ENCODE measurements at places on chromosomes 7 and 10.

DNA sequence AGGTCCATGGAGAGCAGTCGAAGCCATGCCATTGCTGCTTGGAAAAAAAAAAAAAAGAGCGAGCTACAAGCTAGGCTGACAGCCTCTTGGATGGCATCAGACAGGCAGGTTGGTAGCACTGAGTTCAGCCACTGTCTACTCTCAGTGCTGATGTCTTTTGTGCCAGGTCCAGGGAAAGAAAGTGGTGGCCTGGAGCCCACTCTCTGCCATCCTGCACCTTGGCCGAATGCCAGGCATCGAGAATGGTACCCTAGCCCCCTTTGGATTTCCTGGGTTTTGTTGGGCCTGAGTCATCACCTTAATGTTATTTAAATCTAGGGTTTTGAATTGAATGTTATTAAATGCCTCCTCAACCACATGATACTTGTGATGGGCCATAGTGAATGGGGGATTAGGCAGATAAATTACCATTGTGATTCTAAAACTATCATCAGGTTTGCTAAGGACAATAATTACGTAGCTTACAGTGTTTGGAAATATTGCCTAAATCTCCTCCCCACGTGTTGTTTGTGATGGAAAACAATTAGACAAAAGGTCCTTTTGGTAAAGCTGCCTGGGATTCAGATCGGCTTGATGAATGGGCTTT is 195.7 kb upstream of the GPR26 start:
- DNase-seq = no peak

DNA sequence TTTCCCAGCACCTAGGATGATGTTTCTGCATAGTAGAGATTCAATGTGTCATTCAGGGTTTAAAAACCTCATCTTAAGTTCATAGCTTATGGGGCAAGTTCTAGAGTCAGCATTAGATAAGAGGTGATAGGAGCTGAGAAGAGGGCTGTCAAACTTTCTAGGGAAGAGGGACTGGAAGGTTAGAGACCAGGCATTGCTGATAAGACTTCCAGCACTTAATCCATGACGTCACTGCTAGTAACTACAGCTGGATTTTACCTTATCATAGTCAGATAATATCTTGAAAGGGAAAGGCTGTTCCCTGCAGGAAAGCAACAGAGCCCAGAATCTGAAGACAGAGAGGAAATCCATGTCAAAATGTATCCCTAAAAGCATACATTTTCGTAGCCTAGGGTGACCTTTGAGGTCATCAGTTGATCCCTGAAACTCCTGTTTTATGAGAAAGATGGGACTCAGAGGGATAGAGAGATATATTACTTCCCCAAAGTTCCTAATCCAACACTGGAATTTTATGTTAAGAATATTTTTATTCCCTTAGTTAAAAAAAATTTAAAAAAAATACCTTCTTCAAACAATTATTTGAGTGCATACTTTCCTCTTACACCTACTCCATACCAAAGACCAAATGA is 3.3 kb upstream of the CPED1 start:
- no peak for DNase-seq

- DNase-seq = no peak
Observed at GRCh38 chr7:24958399-24958798, 21.6 kb downstream of the OSBPL3 start.

DNA sequence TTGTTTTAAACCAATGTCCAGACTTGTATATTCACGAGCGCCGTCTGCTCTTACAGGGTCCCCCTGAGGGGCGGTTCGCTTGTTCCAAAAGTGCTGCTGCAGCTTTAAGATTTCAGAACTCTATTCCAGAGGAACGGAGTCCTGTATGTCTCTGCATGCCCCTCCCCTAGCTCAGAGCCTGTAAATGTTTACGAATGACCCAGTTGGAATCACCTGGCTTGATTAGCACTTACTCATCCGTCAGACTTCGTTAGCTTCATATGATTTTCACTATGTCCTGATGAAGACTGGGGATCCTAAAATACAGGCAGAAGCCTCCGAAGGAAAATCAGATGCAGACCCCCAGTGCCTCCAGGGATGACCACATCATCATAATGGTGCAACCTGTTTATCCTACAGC is 4.5 kb upstream of the CHST15 start:
- no peak for DNase-seq

- DNase-seq = no peak
Observed at GRCh38 chr7:111388912-111389311, 173.4 kb downstream of the IMMP2L start.

DNA sequence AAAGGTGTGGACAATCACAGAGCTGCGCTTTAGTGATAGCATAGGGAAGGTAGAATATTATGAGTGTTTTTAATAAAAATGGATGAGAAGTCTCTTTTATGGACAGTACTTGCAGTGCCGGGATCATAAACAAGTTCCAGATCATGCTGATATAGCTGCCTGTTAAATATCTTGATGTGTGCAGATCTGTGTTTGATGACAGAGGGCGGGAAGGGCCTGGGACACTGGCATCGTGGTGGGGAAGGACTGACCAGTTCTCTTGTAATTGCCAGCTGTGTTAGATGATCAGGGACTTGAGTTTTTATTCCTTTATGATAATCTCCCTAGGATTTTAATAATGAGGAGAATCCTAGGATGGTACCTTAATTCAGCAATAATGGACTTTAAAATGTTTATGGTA is 14.6 kb downstream of the SND1 start:
- no peak for DNase-seq

DNA sequence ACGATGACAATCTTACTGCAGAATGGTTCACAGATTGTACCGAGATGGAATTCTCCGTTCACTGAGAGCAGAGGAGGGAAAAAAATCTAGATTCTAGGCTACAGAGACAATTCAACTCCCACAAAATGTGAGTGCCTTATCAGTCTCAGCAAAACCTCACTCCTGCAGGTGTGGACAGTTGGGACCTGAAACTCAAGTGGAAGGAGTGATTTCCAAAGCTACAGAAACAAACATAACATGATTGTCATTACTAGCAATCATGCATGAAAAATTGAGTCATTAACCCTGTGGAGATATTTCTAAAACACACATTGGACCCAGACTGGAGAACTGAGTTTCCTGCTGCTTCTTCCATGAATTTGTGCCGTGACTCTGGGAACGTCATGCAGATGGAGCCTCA is 70.3 kb downstream of the CALML3 start:
- no peak for DNase-seq

DNA sequence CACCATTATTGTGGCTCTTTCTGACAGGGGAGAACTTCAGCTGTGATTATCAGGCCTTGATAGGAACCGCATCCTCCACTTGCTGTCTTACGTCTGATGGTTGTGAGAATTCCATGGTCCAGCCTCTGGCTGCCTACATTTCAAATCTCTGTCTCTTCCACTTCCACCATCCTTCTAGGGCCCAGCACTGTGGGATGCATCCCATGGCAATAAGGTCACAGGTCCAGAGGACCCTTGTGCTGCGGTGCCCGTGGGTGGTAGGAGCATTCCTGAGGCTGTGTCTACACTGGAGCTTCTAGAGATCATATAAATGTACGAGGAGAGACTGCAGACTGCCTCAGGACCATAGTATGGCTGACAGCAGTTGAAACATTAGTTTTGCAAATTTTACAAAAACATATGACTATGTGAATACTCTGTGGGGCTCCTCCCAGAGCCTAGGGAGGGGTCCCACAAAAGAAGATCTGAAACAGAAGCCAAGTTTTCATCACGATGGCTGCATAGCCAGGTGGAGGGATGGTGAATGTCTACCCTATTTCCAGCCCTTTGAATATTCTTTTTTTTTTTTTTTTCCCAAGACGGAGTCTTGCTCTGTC is 11.8 kb downstream of the CALML3 start:
- no peak for DNase-seq

- DNase-seq = no peak
Observed at GRCh38 chr10:124728071-124728829, 15.9 kb downstream of the FAM53B start.

- no peak for DNase-seq
Observed at GRCh38 chr7:159118623-159119022, 26.0 kb downstream of the VIPR2 start.

DNA sequence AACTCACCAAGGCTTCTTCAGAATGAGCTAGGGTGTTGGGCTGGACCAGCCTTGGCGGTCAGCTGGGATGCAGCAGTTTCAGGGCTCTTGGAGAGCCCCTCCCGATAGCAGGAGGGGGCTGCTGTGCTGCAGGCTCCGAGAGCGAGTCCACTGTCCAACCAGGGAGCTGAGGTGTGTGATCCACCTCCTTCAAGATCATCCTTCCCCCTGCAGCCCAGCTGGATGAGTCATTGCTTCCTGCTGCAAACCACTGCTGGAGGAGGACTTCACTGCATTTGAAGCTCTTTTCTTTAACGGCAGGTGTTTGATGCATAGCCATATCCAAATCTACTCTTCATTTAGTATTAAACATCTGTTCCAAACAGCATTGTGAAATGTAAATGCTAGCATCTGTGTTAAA is 54.2 kb upstream of the EBF3 start:
- no peak for DNase-seq

GRCh38 chr10:86957471-86958115 is at the start of gene MMRN2:
MMRN2 (minus strand) TSS chr10:86957615; CDS start chr10:86957541, 74 bp downstream.
- DNase-seq = no peak

DNA sequence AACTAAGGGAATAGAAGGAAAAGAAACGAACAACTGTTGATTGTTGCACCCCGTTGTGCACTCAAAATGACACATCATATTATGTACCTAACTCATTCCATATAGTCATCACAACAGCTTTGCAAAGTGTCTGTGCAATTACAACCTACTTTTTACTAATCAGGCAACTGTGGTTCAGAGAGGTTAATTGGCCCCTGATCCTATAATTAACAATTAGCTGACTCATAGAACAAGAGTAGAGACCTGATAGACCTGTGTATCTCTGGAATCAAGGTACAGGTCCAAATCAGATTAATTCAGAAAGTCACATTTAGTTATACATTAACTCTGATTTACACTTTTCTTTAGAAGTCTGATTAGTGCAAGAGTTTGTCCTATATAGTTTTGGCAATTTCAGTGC is 122.5 kb upstream of the CDK13 start:
- no peak for DNase-seq

- no peak for DNase-seq
Observed at GRCh38 chr10:59434463-59435321, 72.3 kb upstream of the FAM13C start.

DNA sequence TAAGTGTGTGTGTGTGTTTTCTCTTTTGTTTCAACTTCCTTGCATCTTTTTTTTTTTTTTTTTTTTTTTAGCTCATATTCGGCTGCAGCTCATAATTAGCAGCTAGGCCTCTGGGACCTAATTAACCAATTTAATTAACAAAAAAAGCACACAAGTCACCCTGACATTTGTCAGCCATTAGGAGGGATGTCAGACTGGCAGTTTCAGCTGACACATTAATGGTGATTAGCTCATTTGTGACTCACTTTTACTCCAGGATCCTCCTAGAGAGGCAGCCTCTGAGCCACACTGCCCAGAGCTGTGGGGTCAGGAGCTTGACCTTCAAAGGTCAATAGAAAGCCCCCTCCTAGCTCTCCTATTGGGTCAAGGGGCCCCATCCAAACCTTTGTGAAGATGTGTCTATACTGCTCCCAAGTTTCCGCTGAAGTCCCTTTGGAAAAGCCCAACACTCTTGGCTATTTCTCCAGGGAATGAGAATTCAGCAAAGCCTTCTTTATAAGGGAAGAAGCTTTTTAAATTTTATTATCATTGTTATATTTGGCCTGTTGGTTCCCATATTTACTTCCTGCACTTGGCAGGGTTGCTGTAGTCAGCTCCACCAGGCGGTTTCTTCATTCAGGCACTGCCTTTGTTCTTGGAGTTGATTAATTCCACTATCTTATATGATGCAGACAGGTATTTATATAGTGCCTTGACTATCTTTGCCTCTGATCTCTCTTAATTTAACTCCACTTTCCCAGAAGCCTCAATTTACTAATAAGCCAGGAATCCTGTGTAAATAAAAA is 109.5 kb upstream of the HABP2 start:
- no peak for DNase-seq
